ENCODE measurements at places on chromosomes 6 and 20. TPM values are rescaled to one million over a fixed set of nuclear protein-coding genes. Genes with fewer than 3 reads are reported as not detected.

Gene RGS17
- total RNA-seq = 11.5 TPM

DNA sequence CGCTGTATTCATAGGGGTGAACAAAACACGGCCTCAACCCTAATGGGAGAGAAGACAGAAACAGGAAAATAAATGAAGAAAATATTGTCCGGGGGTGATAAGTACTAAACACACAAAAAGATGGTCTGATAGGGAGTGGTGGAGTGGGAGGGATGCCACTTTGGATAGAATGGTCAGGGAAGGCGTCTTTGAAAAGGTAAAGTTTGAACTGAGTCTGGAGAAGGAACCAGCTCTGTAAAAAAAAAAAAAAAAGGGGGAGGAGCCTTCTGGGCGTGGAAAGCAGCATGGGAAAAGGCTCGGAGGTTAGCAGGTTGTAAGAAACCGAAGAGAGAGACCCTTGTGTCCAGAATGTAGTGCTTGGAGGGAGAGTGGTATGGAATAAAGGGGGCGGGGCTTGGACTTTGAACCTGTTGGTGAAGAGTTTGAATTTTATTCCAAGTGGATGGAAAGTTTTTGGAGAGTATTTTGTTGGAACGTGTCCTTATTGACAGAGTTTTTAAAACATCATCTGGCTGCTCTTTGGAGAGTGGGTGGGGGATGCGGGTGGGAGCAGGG is 1.8 kb downstream of the CHMP4B start:
- DNase-seq = no peak

DNA sequence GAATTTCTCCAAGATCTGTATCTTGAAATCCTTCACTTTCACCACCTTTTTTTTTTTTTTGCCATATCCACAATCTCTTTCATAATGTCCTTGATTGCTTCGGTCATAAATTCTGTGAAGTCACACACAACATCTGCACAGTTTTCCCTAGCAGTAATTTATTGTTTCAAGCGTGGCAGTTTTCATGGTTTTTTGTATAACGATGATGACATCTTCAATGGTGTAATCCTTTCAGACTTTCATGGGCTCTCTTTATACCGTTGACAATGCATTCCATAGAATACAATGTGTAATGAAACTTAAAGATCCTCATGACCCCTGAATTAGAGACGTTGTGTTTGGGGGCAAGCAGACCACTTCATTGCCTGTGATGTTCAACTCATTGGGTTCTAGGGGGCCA is 693.1 kb downstream of the PTPRT start:
- DNase-seq = no peak

DNA sequence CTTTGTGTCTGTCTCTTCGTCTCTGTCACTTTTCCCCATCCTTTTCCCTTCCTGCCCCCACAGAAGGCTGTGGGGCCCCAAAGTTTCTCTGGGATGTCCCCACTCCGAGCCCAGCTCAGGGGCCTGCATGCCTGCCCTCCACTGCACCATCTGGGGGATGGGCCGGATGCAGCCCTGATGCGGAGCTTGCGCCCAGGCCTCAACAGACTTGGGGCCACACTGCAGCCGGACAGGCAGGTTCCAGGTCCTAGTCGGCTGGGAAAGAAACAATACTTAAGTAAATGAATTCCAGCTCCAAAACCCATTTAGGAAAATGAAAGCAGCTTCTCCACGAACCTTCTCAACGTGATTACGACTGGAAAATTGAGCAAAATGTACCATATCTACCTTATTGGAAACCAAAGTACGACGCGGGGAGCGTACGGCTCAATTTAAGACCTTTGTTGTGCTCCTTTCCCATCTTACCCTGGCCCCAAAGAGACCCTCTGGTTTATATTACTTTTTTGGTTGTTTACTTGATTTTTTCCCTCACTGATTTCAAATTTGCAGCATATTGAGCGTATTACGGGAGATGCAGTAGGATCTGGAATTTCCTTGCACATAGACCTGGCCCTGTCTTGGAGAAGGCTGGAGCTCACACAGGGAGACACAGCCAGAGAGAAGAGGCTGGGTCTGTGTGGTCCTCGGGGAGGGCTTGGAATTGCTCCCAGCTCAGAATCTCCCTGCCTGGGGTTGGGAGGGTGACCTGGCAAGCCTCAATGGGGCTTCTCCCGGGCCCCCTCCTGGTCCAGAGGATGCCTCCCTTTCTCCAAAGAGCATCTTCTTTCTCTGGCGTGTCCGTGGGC is 8.0 kb downstream of the FOXC1 start:
- no peak for DNase-seq

DNA sequence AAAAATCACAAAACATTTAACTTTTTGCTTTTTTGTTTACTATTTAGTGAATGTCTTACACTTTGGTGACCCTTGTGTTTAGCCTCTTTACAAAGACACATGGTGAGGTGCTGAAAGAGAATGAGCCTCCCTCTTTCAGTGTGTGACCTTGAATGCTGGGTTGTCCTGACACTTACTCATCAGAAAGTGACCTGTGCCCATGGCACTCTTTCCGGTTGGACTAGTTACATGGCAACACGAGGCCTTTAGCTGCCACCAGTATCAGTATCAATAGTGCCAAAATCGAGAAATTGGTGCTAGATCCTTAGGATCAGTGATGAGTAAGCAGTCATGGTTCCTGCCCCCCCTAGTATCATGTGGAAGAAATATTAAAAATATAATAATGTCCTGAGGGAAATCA is 1.7 kb upstream of the RPL7L1 start:
- no peak for DNase-seq

DNA sequence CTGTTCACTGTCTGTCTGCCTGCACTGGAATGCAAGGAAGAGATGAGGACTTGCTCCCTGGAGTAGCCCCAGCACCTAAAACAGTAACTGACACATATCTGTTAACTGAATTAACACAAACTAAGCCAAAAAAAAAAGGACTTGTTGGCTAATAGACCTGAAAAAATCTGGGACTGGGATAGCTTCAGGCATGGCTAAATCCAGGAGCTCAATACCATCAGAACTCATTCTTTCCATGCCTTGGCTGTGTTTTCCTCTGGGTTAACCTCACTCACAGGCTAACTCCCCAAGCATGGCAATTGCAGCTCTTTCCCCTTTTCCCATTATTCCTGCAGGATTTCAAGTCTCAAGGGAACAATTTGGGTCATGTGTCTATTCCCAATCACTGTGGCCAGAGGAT is 21.6 kb upstream of the ARFGEF2 start:
- DNase-seq = no peak

Gene SIRPA
- total RNA-seq = 0.34 TPM

GRCh38 chr6:135581211-135581610 is 83.7 kb upstream of the AHI1 start:
- DNase-seq = no peak

Gene MPIG6B
- total RNA-seq = not detected

Gene SLC32A1
- total RNA-seq = 0.59 TPM

Gene C6orf141
- not detected for total RNA-seq

Gene ADAM33
- 0.27 TPM for total RNA-seq

- no peak for DNase-seq
These were observed 35.6 kb upstream of the MICB start for GRCh38 chr6:31462026-31462963.

- no peak for DNase-seq
These were observed 458.9 kb downstream of the HACE1 start for GRCh38 chr6:104400844-104401243.

DNA sequence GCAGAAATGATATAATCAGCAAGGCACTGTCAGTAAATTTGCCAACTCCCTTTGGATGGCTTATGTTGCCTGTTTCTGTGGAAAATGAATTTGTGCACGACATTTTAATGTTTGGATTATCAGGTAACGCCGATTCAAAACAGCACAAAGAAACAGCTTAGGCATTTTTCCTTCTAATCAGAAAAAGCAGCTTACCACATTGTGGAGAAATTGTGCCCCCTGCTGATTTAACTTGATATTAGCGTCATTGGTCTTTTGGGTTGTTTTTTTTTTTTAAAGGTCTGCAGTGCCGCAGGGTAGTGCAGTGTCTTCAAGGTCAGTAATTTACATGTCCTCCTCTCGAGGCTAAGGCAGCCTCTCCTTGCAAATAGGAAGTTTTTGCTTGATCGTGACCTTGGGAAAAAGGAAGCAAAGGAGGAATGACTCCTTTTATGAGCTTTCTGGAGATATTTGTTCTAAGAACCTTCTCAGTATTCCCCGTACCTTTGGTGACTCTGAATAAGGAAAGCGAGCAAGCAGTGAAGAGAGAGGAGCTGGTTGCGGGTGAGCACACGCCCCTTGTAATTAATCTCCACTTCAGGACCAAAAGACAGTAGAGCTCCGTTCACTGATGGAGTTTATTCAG is 79.1 kb downstream of the ELOVL4 start:
- DNase-seq = no peak

Gene LY6G5B
- 43.1 TPM for total RNA-seq

Gene KIF25
- total RNA-seq = not detected

Gene POM121L2
- total RNA-seq = not detected

DNA sequence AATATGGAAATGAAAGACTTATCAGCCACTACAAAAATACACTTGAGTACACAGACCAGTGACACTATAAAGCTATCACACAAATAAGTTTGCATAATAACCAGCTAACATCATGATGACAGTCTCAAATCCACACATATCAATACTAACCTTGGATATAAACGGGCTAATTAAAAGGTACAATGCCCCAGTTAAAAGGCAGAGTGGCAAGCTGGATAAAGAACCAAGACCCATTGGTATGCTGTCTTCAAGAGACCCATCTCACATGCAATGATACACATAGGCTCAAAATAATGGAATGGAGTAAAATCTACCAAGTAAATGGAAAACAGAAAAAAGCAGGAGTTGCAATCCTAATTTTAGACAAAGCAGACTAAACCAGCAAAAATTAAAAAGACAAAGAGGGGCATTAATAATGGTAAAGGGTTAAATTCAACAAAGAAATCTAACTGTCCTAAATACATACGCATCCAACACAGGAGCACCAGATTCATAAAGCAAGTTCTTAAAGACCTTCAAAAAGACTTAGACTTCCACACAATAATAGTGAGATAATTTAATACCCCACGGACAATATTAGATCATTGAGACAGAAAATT is 163.3 kb downstream of the CD24 start:
- DNase-seq = no peak

DNA sequence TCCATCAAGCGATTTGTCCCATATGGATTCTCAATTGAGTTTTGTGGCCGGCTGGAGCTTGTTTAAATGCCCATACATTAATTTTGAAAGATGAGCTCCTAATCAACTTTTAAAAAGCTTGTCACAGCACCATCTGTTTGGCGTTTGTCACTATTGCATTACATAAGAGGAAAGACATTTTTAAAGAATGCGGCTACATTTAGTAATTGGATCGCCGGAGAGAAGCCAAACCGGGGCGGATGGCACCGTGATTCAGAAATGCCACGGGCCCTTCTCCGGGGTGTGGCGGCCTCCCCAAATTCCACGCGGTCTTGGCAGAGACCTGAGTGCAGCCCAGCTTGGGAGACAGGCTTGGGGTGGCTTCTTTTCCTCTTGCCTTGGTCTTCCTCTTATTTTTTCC is 67.7 kb upstream of the ZNFX1 start:
- DNase-seq = no peak

DNA sequence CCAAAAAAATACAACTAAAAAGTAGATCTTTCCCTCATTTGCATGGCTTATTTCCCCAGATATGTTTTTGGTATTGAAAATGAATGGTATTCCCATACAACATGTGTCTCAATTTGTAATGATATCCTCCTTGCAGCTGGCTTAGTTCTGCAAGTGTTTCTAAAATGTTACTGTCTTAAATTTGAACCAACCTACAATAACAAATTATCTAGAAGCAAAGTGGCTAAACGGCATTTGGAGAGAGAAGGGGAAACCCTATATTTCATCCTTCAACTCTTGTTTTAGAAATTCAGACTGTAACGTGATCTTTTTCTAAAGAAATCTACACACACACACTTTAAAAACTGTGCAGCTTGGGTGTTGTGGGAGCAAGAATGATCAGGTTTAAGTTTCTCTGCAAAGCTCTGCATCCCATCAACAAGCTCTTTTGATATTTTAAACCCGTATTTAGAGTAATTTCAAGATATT is 153.0 kb downstream of the SOBP start:
- DNase-seq = no peak

Gene TGM3
- total RNA-seq = not detected

Gene CBLN4
- not detected for total RNA-seq

DNA sequence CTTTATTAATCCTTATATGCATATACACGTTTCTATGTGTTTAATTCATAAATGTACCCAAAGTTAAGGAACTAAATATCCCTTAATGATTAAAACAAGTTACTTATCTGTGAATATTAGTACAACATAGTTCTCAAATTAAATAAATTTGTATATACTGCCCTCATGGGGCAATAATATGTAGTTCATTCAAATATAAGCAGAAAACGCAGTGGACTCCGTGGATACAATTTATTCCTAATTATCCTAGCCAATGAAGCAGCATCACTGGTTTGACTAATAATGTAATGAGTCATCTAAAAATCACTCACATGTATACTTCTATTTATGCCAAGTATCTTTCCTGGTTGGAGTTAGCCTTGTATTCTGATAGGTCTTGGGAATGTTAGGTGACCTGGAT is 111.6 kb downstream of the TBC1D32 start:
- DNase-seq = no peak

DNA sequence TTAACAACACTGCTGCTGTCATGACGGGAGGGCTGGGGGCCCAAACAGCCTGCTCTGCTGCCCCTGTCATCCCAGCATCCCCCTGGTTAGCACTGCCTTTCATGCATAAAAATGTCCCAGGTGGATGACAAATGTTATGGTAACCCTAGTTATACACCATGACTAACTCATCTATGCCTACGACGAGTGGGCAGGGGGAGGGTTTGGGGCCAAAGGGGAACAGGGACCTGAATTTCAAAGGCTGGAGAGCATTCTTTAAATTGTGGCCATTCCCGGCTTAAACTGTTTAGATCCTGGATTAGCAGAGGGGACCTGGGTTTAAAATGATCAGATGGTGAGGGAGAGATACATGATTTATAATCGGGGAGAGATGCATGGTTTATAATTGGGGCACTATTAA is 24.4 kb downstream of the GNAS-AS1 start:
- DNase-seq = no peak

- no peak for DNase-seq
These were observed 64.3 kb upstream of the PRSS16 start for GRCh38 chr6:27183060-27183832.

DNA sequence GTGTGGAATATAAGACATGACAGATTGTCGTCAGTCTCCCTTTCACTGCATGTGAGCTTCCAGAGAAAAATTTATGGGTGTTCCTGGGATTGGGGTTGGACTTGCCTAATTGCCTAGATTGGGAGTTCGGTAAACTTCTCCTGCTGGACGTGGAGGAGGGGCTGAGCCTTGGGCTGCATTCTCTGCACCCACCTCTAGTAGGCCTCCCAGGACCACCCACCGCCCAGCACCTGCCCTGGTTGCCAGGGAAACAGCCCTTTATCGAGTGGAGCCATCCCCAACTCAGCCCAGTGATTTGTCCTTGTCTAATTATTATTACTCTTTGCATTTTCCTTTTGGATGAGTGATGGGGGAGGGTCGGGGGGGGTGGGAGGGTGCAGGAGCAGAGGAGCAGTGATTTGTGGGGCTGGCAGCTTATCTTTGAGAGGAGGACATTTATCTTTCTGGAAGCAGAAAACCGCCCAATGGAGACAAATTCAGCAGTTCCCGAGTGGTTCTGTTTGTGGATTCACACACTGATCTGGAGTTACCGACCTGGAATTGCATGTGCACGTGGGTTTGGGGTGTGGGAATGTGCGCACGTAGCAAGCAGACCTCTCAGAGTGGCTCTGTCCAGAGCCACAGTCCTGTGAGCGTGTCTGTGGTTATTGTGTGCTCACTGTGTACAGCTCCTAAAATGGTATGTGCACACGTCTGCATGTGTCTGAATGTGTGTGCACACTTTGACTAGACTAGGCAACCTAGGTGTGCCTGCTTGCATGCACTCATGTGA is 104.5 kb downstream of the DHX35 start:
- peak; percentile 60 for DNase-seq
